ENCODE measurements at places on chromosomes 6 and 20.

- no peak for DNase-seq
Observed at GRCh38 chr6:138446821-138447220, 42.8 kb downstream of the HEBP2 start.

GRCh38 chr6:154167126-154167525, 128.1 kb downstream of the OPRM1 start:
- no peak for DNase-seq

- DNase-seq: no peak
Observed at GRCh38 chr20:16445482-16445881, 127.8 kb downstream of the KIF16B start.

GRCh38 chr6:75863784-75864183, 114.7 kb downstream of the MYO6 start:
- no peak for DNase-seq

GRCh38 chr20:46752728-46753127, 43.3 kb downstream of the SLC2A10 start:
- no peak for DNase-seq

- no peak for DNase-seq
Observed at GRCh38 chr6:156554160-156554559, 223.0 kb upstream of the ARID1B start.

- no peak for DNase-seq
Observed at GRCh38 chr20:32581839-32582658, 3.1 kb downstream of the NOL4L start.

All from AG09309 (cell line).